ENCODE measurements at places on chromosomes 6 and 20.

DNA sequence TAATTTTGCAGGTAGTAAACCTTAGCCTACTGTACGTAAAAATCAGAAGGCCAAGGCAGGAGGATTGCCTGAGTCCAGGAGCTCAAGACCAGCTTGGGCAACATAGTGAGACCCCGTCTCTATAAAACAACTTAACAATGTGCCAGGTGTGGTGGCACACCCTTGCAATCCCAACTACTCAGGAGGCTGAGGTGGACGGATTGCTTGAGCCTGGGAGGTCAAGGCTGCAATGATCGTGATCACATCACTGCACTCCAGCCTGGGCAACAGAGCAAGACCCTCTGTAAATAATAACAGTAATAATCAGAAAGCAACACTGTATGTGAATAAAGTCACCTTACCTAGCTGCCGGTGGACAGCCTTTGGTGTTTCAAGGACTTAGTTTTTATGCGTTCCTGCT is 48.9 kb downstream of the MTHFD1L start:
- no peak for DNase-seq

GRCh38 chr6:68880050-68880813 is 245.2 kb downstream of the ADGRB3 start:
- no peak for DNase-seq

- no peak for DNase-seq
Observed at GRCh38 chr6:108799354-108799717, 48.9 kb upstream of the ARMC2 start.

DNA sequence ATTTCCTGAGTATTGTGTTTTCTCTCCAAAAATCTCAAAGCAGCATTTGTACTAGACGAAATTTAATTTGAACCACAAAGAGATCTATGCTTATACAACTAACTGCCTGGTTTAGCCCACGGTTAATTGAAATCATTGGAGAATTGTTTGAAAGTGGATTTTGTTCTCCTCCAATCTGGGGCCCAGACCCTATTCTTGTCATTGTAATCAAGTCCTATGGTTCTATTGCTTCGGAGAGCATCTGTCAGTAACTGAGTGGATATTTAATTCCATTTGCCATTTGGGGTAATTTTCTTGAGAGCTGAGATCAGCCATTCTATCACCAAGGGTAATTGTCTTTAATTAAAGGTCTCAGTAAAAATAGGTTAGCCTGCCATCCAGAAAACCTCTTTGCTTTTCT is 117.0 kb upstream of the KCNG1 start:
- DNase-seq = no peak

DNA sequence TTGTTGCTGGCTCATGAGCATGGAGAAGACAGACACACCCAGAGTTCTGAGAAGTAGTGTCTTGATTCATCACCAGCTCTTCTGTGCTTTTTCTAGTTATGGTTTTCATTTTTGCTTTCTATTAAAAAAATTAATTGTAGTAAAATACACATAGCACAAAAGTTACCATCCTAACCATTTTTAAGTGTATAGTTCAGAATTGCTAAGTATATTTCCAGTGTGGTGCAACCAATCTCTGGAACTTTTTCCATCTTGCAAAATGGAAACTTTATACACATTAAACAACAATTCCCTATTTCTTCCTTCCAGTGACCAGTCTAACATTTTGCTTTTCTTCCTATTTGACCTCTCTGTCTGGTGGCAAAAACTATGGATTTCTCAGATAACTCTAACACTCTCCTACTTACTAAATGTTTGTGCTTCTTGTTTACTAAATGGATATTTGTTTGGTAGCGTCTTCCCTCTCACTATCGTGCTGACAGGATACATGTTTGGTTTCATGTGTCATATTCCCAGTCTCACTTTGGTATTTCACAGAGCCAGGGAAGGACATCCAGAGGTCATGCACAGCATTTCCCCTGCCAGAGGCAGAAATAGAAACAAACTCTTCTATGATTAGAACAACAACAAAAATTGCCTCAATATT is 40.6 kb downstream of the TXLNB start:
- DNase-seq = no peak

GRCh38 chr6:114569669-114570068 is 226.8 kb upstream of the HS3ST5 start:
- DNase-seq = no peak

- DNase-seq = no peak
Observed at GRCh38 chr20:56626367-56627121, 2.6 kb upstream of the TFAP2C start.

DNA sequence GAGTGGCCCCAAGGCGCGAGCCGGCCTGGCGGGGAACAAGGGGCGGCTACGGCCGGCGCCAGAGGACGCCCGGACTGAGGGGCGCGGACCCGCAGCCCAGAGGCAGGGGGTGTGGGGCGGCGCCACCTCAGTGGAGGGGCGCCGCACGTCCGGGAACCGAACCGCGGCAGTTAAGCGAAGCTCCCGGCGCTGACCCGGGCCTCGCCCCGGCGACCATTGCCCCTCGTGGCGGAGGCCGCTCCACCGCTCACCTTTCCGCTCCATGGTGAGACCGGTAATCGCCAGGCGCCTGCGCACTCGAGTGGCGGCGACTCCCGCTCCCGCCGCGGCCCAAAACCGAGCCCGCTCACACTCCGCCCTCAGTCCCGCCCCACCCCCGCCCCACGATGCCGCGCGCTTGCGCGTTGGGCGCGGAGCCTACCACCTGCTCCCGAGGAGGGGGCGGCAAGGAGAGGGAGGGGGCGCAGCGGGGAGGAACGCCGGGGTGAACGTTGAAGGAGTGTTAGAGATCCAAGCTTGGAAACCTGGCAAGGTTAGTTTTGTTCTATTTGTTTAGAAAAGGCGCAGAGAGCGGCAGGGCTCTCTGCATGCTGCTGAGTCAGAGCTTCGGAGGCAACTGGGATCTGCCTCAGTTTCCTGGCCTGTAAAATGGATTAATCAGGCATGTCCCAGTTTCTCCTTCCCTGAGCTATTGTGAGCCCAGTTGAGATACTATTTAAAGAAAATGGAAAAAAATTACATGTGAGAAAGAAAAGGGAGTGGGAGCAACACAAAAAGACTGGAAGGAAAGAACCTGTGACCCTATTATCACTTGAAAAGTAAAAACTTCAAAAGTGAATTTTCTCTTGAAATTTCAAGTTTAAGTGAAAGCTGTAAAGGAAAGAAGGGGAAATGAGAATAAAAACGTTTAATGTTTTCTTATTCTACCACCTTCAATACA is at the start of gene SRPK1:
TSS of gene SRPK1 (minus strand) at position 306 of the 940 bp plus-strand sequence. CDS start at position 264, 42 bp downstream.
- DNase-seq = peak; percentile 76

DNA sequence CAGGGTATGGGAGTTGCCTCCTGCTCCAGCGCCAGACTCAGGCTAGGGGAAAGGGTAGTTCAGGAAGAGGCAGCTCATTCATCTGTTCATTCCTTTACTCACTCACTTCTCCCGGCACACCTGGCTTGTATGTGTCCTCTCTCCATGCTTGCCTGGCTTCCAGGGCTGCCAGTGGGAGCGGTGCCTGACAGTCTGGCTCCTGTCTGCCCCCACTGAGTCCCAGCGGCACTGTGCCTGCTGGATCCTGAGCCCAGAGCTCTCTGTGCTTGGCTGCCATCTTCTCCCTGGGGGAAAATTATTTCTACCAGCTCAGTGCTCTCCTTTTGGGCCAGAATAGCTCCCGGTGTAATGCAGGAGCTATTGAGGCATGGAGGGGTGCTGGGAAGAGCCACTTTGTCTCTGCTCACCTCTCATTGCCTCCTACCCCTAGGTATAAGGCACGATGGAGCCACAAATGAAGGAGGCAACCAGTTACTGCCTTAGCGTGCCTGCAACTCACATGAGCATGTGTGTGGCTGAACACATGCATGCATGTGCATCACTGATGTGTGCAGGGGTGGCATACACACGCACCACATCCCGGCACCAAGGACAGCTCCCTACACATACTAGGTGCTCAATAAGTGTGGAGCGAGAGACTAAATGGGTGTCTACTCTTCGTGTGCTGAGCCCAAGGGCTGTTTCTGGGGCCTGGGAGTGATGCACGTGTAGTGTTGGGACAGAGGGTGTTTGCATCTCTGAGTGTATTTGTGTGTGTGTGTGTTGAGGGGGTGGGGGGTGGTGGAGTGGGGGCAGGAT is 46.6 kb downstream of the CDH22 start:
- no peak for DNase-seq

DNA sequence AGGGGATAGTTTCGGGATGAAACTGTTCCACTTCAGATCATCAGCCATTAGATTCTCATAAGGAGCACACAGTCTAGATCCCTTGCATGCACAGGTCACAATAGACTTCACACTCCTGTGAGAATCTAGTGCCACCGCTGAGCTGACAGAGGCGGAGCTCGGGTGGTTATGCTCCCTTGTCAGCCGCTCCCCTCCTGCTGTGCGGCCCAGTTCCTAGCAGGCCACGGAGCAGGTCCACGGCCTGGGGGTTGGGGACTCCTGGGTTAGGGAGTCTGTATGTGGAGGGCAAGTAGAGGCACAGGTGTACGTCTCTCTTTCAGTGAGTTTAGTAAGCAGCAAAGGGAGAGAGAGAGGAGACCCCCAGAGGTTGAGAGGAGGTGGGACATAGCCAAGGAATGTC is 30.5 kb upstream of the MDFI start:
- no peak for DNase-seq

DNA sequence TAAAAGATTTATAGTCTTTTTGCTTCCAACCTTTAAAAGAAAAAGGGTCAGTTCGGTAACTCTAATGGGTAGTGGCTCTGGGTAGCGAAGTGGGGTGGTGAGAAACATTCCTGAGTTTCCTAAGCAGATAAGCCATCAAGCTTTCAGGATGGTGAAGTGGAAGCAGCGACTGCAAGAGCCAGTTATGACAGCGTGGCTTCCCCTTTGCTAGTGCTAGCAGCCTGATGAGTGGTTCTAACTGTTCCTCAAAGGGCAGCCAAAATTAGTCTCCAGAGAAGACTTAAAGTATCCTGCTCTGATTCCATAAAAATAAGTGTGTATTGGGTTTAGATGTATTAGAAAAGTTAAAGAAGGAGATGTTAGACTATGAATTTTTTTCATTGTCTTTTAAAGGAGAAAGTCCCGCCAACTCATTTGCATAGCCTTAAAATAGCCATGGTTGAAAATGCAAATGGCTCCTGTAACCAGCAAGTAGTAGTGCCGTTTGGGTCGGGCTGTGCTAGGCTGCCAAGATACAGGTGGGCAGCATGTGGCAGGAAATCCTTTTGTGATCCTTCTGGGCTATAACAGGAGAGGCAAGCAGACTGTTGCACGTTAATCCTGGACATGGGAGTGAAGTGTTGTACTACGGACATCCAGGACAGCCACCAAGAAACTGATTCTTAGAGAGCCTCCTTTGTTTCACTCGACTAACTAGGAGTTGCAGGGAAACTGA is 18.0 kb downstream of the ELOVL2 start:
- no peak for DNase-seq

GRCh38 chr6:29815118-29815750 is 12.4 kb upstream of the HLA-G start:
- no peak for DNase-seq

DNA sequence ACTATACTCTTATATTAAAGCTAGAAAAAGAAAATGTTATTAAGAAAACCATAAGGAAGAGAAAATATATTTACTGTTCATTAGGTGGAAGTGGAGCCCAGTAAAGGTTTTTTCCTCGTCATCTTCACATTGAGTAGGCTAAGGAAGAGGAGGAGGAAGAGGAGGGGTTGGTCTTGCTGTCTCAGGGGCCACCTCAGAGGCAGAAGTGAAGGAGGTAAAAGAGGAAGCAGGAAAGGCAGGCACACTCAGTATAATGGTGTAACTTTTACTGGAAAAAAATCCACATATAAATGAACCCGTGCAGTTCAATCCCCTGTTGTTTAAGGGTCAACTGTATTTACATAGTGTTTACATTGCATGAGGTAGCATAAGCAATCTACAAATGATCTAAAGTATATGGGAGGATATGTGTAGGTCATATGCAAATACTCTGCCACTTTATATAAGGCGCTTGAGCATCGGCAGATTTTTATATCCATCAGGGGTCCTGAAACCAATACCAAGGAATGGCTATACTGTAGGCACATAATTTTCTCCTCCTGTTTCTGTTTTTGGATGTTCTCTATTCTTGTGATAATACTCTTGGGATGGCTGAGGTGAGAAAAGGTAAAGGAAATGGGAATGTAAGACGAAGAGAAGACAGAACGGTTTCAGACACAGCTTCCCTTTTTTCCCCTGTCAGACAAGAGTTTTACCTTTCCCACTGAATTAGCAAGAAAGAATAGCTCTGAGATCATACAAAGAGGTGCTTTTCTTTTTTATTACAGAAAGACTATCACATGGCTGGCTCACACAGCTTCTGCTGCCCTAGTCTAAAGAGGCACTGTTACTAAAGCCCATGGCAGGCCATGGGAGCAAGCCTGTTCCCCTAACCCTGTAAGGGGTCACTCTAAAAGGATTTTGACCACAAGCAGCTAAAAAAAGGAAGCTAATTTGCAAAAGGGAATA is 59.9 kb downstream of the NUDT3 start:
- DNase-seq = no peak

DNA sequence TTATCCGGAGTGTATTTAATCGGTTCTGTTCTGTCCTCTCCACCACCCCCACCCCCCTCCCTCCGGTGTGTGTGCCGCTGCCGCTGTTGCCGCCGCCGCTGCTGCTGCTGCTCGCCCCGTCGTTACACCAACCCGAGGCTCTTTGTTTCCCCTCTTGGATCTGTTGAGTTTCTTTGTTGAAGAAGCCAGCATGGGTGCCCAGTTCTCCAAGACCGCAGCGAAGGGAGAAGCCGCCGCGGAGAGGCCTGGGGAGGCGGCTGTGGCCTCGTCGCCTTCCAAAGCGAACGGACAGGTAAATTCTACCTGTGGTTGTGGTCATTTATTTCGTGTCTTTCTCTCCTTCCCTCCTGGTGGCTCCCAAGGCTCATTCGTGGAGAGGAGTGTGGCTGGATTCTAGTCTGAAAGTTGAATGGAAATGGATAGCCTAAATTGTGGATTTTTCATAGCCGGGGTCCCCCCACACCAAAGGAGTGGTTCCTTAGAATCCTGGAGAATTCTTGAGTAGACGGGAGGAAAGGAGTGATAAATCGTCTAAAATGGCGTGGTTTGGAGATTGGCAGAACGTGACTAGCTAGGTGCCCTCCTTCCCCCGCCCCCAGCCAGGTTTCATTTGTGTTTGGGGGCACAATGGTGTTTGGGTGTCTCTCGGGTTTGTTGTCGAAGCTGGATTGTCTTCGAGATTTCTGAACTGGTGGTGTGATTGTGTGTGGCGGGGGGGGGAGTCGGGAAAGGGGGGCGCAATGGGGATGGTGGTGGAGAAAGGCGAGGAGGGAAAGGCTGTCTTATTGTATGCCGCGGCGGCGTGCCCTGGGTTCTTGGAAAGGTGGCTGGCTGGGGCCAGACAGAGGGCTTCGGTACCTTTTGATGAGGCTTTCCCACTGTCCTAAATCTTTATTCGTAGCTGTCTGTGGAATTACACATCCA is 673 bp downstream of the MARCKS start:
- peak; percentile 53 for DNase-seq

Measured in fibroblast of lung (primary cell).